ENCODE measurements at places on chromosomes 6 and 20. TPM values are rescaled to one million over a fixed set of nuclear protein-coding genes. Genes with fewer than 3 reads are reported as not detected.

Gene BEND6
- total RNA-seq = not detected

Gene CLVS2
- total RNA-seq = not detected

Gene EYS
- not detected for total RNA-seq

Gene HSPA12B
- not detected for total RNA-seq

Gene OR2B3
- total RNA-seq = not detected

Gene MUC21
- total RNA-seq = not detected

Gene EYA2
- total RNA-seq = not detected

Gene KHDC1L
- total RNA-seq = not detected

Gene MMUT
- 11.9 TPM for total RNA-seq

Gene RSPO3
- not detected for total RNA-seq

Gene HDGFL1
- not detected for total RNA-seq

Gene ABHD16B
- not detected for total RNA-seq

Gene TNXB
- total RNA-seq = 1.8 TPM

GRCh38 chr20:46349742-46350056 lies 41.4 kb upstream of the CDH22 start:
- peaks cover 18% of the 10 kb centered on the region for H3K36me3 ChIP-seq
- H3K4me3 ChIP-seq = no peak overlapping the region
- DNase-seq = no peak
- H3K27ac ChIP-seq = no peak overlapping the region
- H3K4me1 ChIP-seq = peaks cover 16% of the 10 kb centered on the region

DNA sequence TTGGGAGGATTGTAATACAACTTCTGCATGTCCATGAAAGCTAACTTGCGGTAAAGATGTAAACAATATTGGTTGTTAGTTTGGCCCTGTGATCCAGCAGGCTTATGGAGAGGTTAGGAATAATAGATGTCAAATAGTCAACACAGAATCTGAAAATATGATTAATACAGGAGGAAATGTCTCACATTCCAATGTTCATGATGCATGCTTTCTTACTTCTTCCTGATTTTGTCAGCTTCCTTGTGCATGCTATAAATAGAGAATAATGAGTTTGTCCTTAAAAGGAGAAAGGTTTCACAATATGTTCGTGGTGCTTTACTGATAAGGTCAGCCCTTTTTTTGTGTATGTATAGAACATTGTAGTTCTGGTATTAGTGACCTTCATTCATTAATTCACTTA lies 136.7 kb downstream of the MMUT start:
- DNase-seq = no peak
- H3K27ac ChIP-seq = no peak overlapping the region
- H3K36me3 ChIP-seq = no peaks in the 10 kb centered on the region
- no peaks in the 10 kb centered on the region for H3K4me1 ChIP-seq
- H3K4me3 ChIP-seq = no peak overlapping the region
- H3K27me3 ChIP-seq = no peaks in the 10 kb centered on the region

GRCh38 chr20:39358052-39358451 lies 395.9 kb downstream of the DHX35 start:
- no peak for DNase-seq
- peaks cover 1% of the 10 kb centered on the region for H3K27me3 ChIP-seq
- H3K4me1 ChIP-seq = no peaks in the 10 kb centered on the region
- H3K36me3 ChIP-seq = no peaks in the 10 kb centered on the region

GRCh38 chr6:165873976-165874375 lies 210.9 kb upstream of the PDE10A start:
- no peaks in the 10 kb centered on the region for H3K36me3 ChIP-seq
- no peaks in the 10 kb centered on the region for H3K4me1 ChIP-seq
- H3K27ac ChIP-seq = no peak overlapping the region
- no peak for DNase-seq
- peaks cover 22% of the 10 kb centered on the region for H3K27me3 ChIP-seq
- no peak overlapping the region for H3K4me3 ChIP-seq

DNA sequence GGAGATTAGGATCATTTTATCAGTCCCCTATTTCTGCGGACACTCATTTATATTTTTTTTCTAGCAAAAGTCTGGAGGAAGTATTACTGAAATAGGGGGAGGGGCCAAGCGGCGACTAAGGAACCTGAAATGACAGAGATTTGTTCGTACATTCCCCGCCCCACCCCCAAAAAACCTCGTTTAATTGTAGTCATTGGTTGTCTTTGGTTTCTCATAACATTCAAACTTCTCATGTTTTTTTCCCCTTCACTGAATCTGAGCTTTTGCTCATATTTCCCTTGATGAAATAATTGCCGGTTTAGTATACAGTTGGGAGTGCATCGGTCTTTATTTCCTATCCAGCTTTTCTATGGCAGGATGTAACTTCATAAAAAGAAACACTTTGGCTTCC lies 768 bp upstream of the FYN start:
- H3K27ac ChIP-seq = peak overlapping the region; percentile 92
- H3K36me3 ChIP-seq = peaks cover 30% of the 10 kb centered on the region
- peaks cover 24% of the 10 kb centered on the region for H3K4me1 ChIP-seq
- DNase-seq = peak; percentile 90
- no peaks in the 10 kb centered on the region for H3K27me3 ChIP-seq

DNA sequence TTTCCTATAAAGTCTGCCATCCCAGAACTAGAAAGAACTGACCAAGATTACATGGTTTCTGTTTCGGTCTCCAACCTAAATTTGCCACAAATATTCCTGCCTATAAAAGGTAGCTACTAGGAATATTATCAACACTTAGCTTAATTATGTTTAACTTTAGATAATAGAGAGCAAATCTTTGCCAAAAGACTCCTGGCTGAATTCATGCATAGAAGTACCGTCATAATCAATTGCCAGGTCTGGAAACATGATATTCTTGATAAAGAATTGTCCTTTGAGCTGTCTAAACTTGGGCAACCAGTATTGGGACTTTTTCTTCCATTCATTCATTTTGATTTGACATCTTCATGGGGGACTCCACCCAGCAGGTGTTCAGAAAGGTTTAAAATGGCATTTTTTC lies 22.4 kb downstream of the CALHM6 start:
- no peak overlapping the region for H3K4me3 ChIP-seq
- H3K27me3 ChIP-seq = peaks cover 8% of the 10 kb centered on the region
- no peak overlapping the region for H3K27ac ChIP-seq
- H3K36me3 ChIP-seq = peaks cover under 1% of the 10 kb centered on the region
- no peak for DNase-seq

- peaks cover 2% of the 10 kb centered on the region for H3K4me1 ChIP-seq
- no peak overlapping the region for H3K27ac ChIP-seq
- H3K4me3 ChIP-seq = no peak overlapping the region
- no peaks in the 10 kb centered on the region for H3K27me3 ChIP-seq
These were observed 51.7 kb downstream of the DTD1 start for GRCh38 chr20:18639501-18639979.

- H3K4me1 ChIP-seq = peaks cover 27% of the 10 kb centered on the region
- H3K27me3 ChIP-seq = no peaks in the 10 kb centered on the region
- H3K27ac ChIP-seq = no peak overlapping the region
- H3K36me3 ChIP-seq = peaks cover 7% of the 10 kb centered on the region
- DNase-seq = no peak
These were observed 7.4 kb upstream of the LSM14B start for GRCh38 chr20:62114894-62115293.

DNA sequence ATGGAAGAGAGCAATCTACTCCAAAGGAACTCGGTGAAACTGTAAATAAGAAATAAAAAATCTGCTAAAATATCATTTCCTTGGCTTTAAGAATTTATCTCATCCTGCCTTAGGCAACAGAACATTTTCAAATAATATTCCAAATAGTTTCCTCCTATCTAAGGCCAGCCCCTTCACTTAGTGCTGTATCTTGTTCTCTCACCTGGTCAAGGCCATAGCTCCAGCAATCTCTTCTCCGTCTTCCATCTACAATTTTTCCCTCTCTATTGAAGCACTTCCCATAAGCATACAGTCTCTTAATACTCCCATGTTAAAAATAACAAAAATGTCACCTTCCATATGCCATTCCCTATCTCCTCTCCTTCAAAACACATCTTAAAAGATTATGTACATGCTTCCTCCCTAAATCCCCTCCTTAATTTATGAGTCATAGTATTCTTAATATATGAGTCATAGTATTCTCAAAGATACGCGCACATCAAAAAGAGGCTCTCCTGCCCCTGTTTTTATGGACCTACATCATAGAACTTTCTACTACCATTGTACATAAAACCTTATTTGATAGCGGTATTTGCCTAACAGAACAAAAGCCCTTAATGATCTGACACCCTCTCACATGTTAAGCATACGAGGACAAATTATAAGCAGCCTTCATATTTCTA lies 146.9 kb downstream of the PDE10A start:
- no peak for DNase-seq
- H3K4me3 ChIP-seq = no peak overlapping the region
- peaks cover 3% of the 10 kb centered on the region for H3K4me1 ChIP-seq
- peaks cover 2% of the 10 kb centered on the region for H3K27me3 ChIP-seq
- no peak overlapping the region for H3K27ac ChIP-seq

DNA sequence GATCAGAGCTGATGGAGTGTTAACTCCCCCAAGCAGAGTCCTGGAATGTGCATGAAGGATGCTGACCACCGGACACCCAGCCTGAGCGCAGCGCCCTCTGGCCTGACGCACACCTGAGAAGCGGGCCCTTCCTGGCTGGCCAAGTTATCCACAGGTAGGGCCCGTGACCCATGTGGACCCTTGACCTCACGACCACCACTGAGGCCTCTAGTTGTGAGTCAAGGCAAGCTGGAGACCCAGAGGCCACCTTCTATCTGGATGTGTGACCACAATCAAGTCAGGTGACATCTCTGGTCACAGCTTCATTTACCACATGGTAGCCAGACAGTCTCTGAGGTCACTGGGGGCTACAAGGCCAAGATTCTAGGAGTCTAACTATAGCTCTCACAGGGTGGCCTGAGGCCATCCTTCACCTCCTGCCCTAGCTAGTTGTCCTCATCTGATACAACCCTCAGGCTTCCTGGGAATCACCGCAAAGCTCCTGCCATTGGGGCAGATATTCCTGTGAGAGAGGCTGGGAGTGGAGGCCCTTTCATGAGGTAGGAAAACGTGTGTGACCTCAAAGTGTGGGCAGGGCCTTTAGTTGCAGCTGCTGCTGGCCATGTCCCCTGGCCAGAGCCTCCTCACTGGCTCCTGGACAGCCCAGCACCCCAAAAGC lies 53.1 kb downstream of the DSTN start:
- H3K4me3 ChIP-seq = no peak overlapping the region
- H3K27ac ChIP-seq = no peak overlapping the region
- DNase-seq = no peak
- H3K27me3 ChIP-seq = no peaks in the 10 kb centered on the region

- no peaks in the 10 kb centered on the region for H3K36me3 ChIP-seq
- no peak overlapping the region for H3K4me3 ChIP-seq
- peaks cover 47% of the 10 kb centered on the region for H3K27me3 ChIP-seq
- no peak overlapping the region for H3K27ac ChIP-seq
- H3K4me1 ChIP-seq = peaks cover 13% of the 10 kb centered on the region
These were observed 180.0 kb downstream of the TBXT start for GRCh38 chr6:165987483-165988301.

GRCh38 chr20:36998652-36999051 lies 47.1 kb upstream of the SAMHD1 start:
- H3K27me3 ChIP-seq = no peaks in the 10 kb centered on the region
- H3K4me3 ChIP-seq = no peak overlapping the region
- H3K36me3 ChIP-seq = peaks cover 52% of the 10 kb centered on the region
- H3K27ac ChIP-seq = peak overlapping the region; percentile 30
- H3K4me1 ChIP-seq = peaks cover 2% of the 10 kb centered on the region

GRCh38 chr20:13526551-13526950 lies 112.2 kb downstream of the TASP1 start:
- H3K4me1 ChIP-seq = peaks cover 3% of the 10 kb centered on the region
- no peak for DNase-seq
- no peaks in the 10 kb centered on the region for H3K27me3 ChIP-seq
- peaks cover 56% of the 10 kb centered on the region for H3K36me3 ChIP-seq
- H3K27ac ChIP-seq = no peak overlapping the region
- no peak overlapping the region for H3K4me3 ChIP-seq

GRCh38 chr6:63904650-63905248 lies 269.1 kb downstream of the PHF3 start:
- peak; percentile 6 for DNase-seq
- no peaks in the 10 kb centered on the region for H3K27me3 ChIP-seq
- H3K27ac ChIP-seq = no peak overlapping the region
- peaks cover 2% of the 10 kb centered on the region for H3K4me1 ChIP-seq
- no peak overlapping the region for H3K4me3 ChIP-seq

GRCh38 chr6:88165087-88165843 lies 882 bp downstream of the CNR1 start:
- H3K4me1 ChIP-seq = peaks cover 12% of the 10 kb centered on the region
- peaks cover 54% of the 10 kb centered on the region for H3K27me3 ChIP-seq
- H3K36me3 ChIP-seq = no peaks in the 10 kb centered on the region
- DNase-seq = no peak
- no peak overlapping the region for H3K27ac ChIP-seq

DNA sequence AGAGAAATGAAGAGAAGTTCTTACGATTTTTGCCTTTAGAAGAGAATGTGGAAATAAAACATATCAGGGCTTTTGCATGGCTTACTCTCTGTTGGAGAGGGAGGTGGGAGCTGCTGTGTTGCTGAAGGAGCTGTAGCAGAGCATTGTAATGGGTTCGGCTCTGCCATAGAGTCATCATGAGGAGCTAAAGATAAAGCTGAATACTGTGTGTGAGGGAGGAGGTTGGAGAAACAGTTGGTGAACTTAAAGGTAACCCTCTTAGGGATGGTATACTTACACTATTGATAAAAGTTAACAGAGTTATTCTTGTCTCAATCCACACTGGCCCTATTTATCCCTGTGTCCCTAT lies 34.8 kb downstream of the CTNNBL1 start:
- H3K27ac ChIP-seq = no peak overlapping the region
- no peak overlapping the region for H3K4me3 ChIP-seq
- no peak for DNase-seq
- peaks cover 20% of the 10 kb centered on the region for H3K4me1 ChIP-seq
- H3K36me3 ChIP-seq = peaks cover 12% of the 10 kb centered on the region

- H3K36me3 ChIP-seq = peaks cover 38% of the 10 kb centered on the region
- peak; percentile 82 for DNase-seq
- peak within 1 kb of the TSS; percentile 99 for H3K27ac ChIP-seq
- no peaks in the 10 kb centered on the region for H3K27me3 ChIP-seq
- H3K4me1 ChIP-seq = peaks cover 31% of the 10 kb centered on the region
These were observed at the start of gene RBM38 for GRCh38 chr20:57390604-57391438. RBM38 (plus strand) TSS chr20:57391396; CDS start chr20:57391582, 186 bp downstream.

- peak overlapping the region; percentile 31 for H3K27ac ChIP-seq
- peaks cover 5% of the 10 kb centered on the region for H3K4me1 ChIP-seq
- DNase-seq = peak; percentile 29
- no peaks in the 10 kb centered on the region for H3K27me3 ChIP-seq
- H3K4me3 ChIP-seq = no peak overlapping the region
These were observed 20.2 kb downstream of the RIPK1 start for GRCh38 chr6:3088446-3088845.

GRCh38 chr6:80519811-80520594 lies 413.5 kb downstream of the BCKDHB start:
- H3K4me3 ChIP-seq = no peak overlapping the region
- no peaks in the 10 kb centered on the region for H3K36me3 ChIP-seq
- no peaks in the 10 kb centered on the region for H3K27me3 ChIP-seq
- H3K27ac ChIP-seq = no peak overlapping the region
- H3K4me1 ChIP-seq = peaks cover 5% of the 10 kb centered on the region

GRCh38 chr20:37590938-37591490 lies 63.3 kb upstream of the BLCAP start:
- H3K27ac ChIP-seq = no peak overlapping the region
- no peak overlapping the region for H3K4me3 ChIP-seq
- no peaks in the 10 kb centered on the region for H3K4me1 ChIP-seq
- peaks cover 7% of the 10 kb centered on the region for H3K27me3 ChIP-seq
- no peak for DNase-seq
- H3K36me3 ChIP-seq = no peaks in the 10 kb centered on the region

- no peaks in the 10 kb centered on the region for H3K36me3 ChIP-seq
- no peaks in the 10 kb centered on the region for H3K4me1 ChIP-seq
- no peak for DNase-seq
- H3K27ac ChIP-seq = no peak overlapping the region
- peaks cover 4% of the 10 kb centered on the region for H3K27me3 ChIP-seq
- no peak overlapping the region for H3K4me3 ChIP-seq
These were observed 96.1 kb downstream of the LAMA2 start for GRCh38 chr6:128979071-128979470.
